SK-N-MC (cell line): ENCODE measurements at places on chromosomes 1 and 21.

DNA sequence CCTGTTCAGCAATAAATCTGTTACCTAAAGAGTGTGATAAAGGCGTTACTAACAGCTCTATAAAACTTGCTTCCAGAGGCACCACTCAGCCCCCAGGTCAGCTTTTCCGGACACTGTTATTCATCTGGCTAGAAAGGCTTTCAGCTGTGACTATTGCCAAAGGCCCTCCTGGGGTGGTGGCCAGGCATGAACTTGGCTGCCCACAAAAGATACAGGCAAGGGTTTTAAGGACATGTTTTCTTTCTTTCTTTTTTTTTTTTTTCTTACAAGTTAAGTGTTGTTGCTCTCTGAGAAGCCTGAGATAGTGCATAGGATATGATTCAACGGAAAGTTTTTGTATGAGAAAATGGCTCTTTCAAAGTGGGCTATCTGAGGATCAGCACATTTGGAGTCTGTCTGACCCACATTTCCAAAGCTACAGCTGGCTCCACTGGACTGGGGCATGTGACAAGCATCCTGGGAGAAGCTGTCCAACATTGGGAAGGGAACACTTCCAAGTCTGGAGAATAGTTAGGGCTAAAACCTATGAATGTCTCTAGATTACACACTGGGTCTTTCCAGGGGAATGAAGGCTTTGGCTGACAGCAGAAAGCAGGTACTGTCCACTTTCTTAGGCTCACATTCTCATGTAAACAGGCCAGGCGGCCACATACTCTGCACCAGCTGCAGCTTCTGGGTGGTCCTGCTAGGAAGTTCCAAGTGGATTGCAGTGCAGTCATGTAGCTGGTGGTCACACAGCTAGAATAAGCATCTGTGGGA lies 639.7 kb downstream of the LMO4 start:
- no peak for DNase-seq

- no peak for DNase-seq
These were observed 70.8 kb downstream of the DDAH1 start for GRCh38 chr1:85394130-85394529.

DNA sequence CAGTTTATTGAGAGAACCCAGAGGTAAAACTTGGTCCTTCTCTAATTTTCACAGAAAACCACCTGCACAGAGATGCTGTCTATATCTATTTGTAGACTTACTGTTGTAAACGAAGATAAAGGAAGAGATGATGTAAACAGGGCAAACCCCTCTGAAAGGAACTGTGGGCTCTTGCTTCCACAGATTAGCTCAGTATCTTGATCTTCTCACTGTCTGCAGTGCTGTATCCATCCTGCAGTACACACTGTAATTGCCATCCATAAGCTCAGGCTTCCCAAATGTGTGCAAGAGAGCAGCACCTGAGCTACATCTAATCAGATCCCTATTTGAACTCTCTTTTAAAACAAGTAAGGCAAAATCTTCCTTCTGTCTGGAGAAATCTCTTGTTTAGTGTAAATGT lies 16.6 kb upstream of the RWDD3 start:
- no peak for DNase-seq

GRCh38 chr1:76083189-76083588 lies 8.6 kb downstream of the ST6GALNAC3 start:
- DNase-seq, result no peak

DNA sequence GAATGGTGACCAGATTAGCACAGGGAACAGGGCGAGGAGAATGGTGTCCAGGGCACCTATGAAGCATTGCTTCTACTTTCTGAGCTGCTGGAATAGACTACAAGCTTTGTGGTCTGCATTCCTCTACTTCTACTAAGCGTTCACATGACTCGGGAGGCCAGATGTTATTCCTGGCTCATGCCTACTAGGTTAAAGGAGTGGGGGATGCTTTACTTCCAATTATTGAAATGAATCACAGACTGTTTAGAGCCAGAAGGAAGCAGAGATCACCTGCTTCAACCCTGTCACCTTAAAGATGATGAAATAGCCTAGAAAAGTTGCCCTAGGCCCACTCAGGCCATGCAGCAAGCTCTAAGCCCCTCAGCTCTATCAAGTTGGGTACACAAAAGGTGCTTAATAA lies 633.5 kb downstream of the KIF26B start:
- no peak for DNase-seq

DNA sequence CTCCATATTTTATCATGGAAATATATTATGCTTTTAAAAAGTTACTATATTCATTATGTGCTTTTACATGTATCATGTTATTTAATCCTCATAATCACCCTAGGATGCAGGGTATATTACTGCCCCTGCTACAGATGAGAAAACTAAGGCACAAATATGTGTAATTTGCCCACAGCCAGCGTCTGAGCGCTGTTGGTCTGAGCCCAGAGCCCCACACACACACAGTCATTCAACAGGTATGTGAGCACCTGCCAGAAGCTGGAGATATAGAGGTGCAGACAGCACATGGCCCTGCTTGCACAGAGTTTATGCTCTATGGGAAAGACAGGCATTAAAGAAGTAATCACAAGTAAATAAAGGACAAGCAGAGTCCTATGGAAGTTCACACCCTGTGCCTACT lies 49.8 kb upstream of the SEC16B start:
- DNase-seq, result no peak

DNA sequence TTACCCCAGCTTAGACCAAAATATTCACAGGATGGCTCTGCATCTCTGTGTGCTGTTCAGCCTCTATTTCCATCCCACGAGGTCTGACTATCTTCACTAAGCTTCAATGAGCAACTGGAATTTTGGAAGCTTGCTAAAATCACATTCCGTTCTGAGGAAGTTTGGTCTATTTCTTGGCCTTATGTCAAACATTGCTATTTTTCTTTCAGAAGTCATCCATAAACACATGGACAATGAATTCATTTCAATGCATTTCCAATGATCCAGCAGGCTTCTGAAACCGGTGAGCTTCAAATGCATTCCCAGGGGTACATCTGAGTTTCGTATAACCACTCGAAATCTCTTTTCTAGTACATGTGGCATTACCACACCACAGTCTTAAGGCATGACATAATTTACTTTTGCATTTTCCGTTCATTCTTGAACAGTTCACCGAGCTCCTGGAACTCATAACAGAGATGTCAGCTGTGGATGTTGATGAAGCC lies 294.1 kb upstream of the KAZN start:
- DNase-seq, result no peak

- DNase-seq, result no peak
These were observed 1111.7 kb upstream of the B3GALT2 start for GRCh38 chr1:194298007-194298598.

DNA sequence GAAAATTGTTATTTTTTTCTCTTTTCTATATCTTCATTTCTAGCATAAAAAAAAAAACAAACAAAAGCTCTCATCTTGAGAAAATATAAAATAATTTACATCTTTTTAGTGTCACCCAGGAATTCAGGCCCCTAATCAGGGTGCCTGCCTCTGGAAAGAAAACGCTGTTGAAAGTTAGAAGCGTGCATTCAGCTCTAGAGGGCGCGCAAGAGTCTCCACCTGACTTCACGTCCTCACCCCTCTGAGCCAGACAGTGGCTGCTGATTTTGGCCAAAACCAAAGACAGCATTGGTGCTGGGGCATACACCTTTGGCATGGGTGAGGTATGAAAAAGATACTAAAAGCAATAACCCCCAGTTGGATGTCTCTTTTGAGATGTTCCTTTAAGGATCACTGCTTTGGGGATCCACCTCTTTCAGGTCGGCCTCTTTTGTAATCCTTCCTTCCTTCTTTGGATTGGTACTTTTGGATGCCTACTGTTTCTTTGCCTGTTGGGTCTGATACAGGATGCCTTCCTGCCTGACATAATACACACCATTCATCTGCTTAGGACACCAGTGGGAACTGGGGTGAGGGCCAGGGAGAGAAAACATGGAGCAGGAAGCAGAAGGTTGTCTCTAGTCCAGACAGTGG lies 77.6 kb upstream of the CHRM3 start:
- no peak for DNase-seq

DNA sequence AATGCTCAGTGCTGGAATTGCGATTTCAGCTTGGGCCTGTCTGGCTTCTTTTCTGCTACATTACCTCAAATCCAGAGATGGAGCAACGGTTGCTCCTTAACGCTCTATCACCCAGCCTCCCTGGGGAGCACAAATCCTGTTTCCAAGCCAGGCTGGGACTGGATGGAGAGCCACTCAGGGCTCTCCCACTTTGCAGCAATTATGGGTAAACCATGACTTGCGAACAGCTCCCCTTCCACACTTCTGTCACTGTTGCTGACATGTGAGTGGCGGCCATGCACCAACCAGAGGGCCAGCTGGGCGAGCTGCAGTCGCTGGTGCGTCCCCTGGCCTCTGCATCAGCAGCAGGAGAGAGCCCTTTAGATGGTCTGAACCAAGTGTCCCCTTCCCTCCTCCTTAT lies 65.1 kb upstream of the RAB4A start:
- DNase-seq, result no peak

- DNase-seq, result no peak
These were observed 12.5 kb upstream of the SRM start for GRCh38 chr1:11072216-11072917.

DNA sequence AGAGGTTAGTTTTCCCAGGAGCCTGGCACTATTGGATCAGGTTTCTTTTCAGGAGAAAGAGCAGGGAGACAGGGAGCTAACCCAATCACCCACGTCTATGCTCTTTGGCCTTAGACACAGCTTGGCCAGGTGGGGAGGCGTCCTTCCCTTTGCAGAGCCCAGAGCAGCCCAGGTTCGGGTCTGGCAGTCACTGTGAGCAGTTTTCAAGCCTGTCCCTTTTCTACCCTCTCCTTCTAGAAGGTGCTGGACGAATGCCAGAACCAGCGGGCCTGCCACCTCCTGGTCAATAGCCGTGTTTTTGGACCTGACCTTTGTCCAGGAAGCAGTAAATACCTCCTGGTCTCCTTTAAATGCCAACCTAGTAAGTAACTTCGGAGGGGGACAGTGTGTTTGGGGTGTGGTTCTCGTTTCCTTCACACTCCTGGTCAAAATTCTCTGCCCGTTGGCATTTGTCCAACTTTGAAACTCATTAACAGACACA lies 44.9 kb downstream of the EVA1C start:
- no peak for DNase-seq

- DNase-seq, result no peak
These were observed 76.1 kb upstream of the KIAA0040 start for GRCh38 chr1:175268720-175269119.

DNA sequence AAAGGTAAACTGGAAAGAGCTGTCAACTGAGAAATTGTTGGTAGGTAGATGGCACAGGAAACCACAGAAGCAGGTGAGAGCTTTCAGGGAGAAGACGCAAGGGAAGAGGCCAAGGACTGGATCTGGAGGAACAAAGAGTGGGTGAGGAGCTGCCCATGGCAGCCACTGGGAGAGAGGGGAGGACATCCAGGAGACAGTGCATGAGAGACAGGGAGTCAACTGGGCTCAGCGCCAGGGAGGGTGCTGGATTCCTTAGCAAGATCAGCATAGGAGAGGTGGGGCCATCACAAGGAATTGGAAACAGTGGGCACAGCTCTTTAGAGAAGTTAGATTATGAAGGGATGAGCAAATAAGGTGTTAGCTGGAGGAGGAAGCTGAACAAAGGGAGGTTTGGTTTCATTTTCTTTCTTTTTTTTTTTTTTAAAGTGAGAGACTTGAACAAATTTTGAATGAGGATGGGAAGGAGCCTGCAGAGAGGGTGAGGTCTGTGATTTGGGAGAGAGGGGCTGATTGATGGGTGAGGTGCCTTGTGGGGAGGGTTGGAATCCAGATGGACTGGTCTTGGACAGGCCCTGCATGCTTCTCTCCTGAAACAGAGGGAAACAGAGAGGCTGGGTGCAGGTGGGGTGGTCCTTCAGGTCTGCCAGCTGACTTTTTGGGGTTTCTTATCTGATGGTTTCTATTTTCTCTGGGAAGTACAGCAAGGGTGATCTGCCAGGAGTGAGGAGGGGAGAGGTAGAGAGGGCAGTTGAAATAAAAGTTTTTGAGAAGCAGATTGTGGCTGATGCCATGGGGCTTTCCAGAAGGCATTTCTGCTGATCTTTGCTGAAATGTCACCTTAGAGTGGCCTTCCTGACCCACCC lies 5.4 kb downstream of the CYP4B1 start:
- DNase-seq, result no peak
